Brain microvascular endothelial cell (primary cell): ENCODE measurements at places on chromosomes 3 and 15.

DNA sequence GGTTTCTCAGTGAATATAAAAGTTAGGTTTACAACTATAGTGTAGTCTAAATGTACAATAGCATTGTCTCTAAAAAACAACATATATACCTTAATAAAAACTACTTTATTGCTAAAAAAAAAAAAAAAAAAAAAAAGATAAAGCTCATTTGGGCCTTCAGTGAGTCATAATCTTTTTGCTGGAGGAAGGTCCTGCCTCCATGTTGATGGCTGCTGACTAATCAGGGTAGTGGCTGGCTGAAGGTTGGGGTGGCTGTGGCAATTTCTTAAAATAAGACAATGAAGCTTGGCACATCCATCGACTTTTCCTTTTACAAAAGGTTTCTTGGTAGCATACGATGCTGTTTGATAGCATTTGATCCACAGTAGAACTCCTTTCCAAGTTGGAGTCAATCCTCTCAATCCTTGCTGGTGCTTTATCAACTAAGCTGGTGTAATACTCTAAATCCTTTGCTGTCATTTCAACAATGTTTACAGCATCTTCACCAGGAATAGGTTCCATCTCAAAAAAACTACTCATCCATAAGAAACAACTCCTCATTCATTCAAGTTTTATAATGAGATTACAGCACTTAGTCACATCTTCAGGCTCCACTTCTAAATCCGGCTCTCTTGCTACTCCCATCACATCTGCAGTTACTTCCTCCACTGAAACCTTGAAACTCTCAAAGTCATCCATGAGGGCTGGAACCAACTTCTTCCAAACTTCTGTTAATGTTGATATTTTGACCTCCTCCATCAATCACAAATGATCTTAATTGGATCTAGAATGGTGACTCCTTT, 13.3 kb downstream of the ZNF280D start:
- DNase-seq = no peak

DNA sequence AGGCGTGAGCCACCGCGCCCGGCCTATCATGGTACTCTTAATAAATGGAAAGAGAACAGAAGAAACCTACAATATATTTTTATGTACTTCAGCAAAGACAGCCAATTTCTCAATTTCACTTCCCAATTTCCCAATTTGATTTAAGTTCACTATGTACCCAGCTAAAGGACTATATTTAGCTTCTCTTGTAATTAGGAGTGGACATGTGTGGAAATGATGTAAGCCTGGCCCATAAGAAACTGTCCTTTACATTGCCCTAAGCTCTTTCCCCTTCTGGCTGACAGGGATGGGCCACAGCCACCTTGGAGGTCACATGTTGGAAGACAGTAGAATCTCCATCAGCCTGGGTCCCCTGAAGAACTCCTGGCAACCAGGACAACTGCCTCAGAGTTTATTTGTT, 6.2 kb downstream of the TMEM39A start:
- no peak for DNase-seq

DNA sequence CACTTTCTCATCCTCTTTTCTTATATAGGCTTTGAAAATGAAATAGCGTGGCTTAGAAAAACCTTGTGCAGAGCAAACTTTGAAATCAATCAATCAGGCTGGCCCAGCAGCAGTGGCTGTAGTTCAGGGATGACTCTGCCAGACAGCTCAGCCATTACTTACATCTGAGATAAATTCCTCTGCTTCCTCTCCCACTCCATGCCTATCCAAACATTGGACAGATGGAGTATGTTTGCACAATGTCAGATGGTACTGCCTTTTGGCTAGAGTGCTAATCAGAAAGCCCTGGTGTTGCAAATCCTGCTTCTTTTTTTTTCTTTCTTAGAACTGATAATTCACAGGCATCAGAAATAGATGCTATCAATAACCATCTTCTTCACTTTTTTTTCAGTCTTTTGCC, 1065.1 kb downstream of the AGBL1 start:
- no peak for DNase-seq

- DNase-seq = no peak
Measured at GRCh38 chr15:87733541-87733941, 523.0 kb downstream of the NTRK3 start.

- peak; percentile 94 for DNase-seq
Measured at GRCh38 chr3:141421639-141422319, 53.5 kb downstream of the ZBTB38 start.

DNA sequence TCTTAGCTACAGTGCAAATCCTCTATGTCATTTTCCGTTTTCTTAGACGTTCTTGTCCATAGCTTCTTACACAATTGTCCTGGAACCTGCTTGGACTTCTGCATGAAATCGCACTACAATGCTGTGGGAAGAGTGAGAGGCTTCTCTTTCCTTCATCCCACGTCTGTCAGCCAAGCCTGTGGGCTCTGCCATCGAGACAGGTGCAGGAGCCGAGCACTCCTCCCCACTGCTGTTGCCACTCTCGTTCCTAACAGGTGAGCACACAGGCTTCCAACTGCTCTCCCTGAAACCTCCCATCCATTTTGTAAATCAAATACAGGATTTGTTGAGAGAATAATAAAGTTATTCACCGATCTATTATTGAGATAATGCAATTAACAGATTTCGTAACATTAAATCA, 23.5 kb downstream of the ZXDC start:
- DNase-seq = no peak

- no peak for DNase-seq
Measured at GRCh38 chr3:59821274-59821673, 771.4 kb upstream of the CFAP20DC start.

DNA sequence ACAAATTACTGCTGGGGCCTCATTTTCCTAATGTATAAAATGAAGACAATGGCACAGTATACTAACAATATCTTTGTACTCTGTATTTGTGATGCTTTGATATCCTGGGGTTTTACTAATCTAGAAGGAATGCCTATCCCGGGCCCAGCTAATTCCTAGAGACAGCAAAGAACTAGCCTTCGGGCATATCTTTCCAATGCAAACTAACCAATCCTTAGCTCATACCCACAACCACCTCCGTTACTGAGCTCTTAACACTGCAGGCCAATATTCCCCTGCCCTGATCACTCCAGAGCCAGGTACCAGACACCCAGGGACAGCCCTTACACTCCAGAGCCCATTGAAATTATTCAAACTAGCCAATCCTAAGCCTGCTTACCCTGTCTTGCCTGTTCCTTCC, 309.0 kb downstream of the ULK4 start:
- peak; percentile 14 for DNase-seq
